ENCODE measurements at places on chromosomes 3 and 15. TPM values are rescaled to one million over a fixed set of nuclear protein-coding genes. Genes with fewer than 3 reads are reported as not detected.

- DNase-seq, result no peak
Observed at GRCh38 chr15:75076277-75076676, 52.9 kb downstream of the PPCDC start.

DNA sequence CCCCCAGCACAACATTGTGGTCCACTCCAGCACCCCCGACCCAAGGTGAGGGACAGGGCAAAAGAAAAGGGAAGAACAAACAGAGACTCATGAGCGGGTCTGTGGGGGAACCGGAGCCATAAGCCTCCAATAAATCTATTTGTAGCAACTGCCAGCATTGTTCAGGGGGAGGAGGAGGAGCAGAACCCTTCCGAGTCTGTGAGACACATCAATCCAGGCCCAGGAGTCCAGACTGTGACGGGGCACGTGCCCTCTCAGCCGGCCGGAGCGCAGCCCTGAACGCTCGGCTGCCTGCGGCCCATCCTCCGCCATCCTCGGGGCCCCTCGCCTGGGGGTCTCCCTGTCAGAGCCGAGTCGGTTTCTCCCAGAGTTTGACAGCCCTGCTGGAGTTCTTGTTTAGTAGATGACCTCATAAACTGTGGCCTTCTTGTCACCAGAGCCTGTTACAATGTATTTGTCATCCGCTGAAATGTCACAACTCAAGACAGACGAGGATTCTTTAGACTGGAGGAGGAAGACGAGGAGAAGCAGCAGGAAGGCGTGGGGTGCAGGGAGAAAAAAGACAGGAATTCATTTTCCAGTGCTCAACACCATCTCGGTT lies 47.9 kb downstream of the TLE3 start:
- DNase-seq, result no peak

- DNase-seq, result no peak
Observed at GRCh38 chr3:19711160-19711782, 222.7 kb downstream of the EFHB start.

The AHSG gene
- total RNA-seq, result not detected

The MYZAP gene
- not detected for total RNA-seq

GRCh38 chr3:62574266-62574898 lies 201.0 kb upstream of the FEZF2 start:
- DNase-seq, result no peak

The FSTL1 gene
- total RNA-seq, result 69.2 TPM

Measured in SK-MEL-5 (cell line).